ENCODE measurements at places on chromosomes 12 and 14. TPM values are rescaled to one million over a fixed set of nuclear protein-coding genes. Genes with fewer than 3 reads are reported as not detected.
A peak's percentile ranks its signal among the peaks of the same experiment; 100 is the strongest.

GRCh38 chr12:43836475-43836989 is 651 bp downstream of the TMEM117 start:
- no peak for DNase-seq

DNA sequence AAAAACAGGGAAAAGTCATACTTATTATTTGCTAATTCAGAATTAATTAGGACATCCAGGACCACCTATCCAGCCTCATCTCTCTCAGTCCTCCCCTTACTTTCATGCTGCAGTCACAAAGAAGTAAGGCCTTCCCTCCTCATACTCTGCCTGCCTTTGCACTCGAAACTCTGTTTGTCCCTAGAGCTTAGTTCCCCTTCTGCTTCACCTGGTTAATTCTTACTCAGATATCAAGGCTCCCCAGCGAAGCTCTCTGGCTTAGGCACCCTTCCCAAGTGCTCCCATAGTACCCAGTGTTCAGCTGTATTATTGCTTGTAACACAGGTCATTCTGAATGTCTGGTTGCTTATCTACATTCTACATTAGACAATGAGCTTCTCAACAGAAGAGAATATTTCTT is 81.3 kb downstream of the ERGIC2 start:
- no peak for DNase-seq

DNA sequence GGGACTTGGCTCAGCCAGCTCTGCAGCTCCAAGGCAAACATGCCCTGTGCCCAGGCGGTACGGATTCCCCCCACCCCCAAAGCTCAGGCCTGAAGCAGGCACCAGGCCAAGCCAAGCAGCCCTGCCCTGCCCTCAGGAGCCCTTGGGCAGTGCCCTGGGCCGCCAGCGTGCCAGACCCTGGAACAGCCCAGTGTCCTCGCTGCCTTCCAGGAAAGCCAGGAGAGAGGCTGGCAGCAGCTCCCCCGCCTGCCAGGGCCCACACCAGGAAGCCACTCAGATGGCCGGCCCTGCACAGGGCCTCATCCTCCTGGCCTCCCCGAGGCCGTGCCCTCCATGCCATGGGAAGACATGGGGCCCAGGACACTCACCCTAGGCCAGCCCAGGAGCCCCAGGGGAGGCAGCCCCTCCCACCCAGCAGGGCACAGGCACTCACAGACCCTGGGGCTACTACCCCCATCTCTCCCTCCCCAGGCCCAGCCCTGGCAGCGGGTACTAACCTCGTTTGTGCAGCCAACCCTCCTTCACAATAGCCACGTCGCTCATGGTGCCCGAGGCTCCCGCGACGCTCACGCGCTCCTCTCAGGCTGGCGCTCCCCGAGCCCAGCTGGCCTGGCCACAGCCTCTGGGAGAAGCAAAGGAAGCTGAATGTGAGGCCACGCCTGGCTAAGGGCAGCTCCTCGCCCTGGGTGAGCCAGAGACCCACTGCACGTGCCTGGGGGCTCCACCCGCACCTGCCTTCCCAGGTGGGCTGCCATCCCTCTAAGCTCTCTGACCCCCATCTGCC is 3.3 kb downstream of the AKT1 start:
- peak; percentile 58 for DNase-seq

- no peak for DNase-seq
These were observed 459.5 kb upstream of the FAR2 start for GRCh38 chr12:28689398-28690175.

DNA sequence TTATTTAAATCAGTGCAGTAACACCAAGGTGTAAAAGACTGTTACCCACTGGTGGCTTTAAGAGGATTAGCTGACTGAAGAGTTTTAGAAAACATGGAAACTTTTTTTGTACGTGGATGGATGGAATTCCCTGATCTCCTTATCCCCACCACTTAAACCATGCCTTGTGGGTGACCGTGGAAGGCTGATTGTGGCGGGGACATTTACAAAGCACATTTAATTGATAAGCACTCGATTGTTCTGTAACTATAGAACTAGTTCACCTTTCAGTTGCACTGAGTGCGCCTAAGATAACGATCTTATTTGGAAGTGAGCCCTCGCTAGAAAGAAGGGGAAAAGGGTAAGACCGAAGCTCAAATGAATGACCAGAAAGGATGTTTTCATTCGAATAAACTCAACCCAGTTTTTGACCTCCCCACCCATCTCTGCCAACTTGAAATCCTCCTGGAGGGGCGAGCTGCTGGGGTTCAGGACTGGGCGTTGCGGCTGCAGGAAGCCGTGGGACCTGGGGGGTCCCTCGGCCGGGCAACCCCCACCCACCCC is 688 bp upstream of the RASSF3 start:
- DNase-seq: peak; percentile 41

The NUDT4 gene
- total RNA-seq: 51.0 TPM

The CLEC1B gene
- not detected for total RNA-seq

The DPY19L2 gene
- not detected for total RNA-seq

The KRT73 gene
- total RNA-seq: not detected

All from PC-9 (cell line).